Forelimb muscle (tissue), 1 donor: ENCODE measurements at places on chromosomes 4 and X. TPM values are rescaled to one million over a fixed set of nuclear protein-coding genes. Genes with fewer than 3 reads are reported as not detected.

UGT2B15 gene
- not detected for polyA plus RNA-seq

PPP3CA gene
- 27.5 TPM for polyA plus RNA-seq

DNA sequence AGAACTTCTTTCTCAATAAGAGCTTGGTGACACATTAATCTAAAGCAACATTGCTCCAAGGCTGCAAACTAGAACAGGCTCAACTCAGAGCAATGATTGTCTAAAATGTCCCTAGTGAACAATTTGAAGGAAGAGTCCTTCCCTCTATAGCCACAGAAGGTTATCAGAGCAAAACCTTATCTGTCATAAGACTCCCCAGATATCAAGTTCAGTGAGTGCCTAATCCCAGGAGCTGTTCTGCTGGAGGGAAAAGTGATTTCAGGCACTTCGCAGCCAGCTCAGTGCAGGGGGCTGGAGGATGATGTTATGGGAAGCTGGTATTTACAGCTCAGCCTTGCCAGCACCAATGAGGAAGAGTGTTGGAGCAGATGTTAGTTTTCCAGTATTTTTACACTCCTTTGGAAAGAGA is 497.5 kb downstream of the INPP4B start:
- DNase-seq = no peak

DNA sequence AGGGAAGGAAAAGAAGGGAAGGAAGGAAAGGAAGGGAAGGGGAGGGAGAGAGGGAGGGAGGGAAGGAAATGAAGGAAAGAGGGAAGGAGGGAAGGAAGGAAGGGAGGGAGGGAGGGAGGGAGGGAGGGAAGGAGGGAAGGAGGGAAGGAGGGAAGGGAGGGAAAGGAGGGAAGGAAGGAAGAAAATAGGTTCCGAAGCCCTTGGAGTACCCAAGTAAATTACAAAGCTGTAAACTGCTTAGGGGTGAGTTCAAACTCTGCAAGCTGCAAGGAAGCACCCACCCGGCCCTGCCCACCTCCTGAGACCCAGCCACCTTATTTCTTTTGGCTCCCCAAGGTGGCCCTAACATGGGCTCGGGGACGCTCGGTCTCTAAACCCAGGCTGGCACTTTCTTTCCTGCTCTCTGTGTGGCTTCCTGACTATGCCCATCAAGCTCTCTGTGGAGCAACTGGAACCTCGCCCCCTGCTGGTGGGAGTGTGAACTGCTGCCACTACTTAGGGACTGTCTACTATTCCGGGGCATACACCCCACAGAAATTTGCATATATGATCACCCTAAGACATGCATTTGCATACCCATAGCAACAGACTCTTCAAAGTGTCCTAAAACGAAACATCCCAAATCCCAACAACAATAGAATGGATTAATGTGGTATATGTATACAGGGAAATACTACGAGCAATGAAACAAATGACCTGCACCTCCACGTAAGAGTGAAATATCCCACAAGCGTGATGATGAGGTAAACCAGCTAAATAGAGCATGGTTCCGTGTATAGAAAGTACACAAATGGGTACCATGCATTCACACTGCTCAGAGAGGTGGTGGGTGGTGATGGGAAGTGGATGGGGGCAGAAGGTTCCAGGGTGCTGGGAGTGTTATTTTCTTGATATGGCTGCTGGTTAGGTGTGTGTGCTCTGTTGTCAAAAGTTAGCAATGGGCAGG is 151.7 kb upstream of the TBL1X start:
- DNase-seq = no peak

DNA sequence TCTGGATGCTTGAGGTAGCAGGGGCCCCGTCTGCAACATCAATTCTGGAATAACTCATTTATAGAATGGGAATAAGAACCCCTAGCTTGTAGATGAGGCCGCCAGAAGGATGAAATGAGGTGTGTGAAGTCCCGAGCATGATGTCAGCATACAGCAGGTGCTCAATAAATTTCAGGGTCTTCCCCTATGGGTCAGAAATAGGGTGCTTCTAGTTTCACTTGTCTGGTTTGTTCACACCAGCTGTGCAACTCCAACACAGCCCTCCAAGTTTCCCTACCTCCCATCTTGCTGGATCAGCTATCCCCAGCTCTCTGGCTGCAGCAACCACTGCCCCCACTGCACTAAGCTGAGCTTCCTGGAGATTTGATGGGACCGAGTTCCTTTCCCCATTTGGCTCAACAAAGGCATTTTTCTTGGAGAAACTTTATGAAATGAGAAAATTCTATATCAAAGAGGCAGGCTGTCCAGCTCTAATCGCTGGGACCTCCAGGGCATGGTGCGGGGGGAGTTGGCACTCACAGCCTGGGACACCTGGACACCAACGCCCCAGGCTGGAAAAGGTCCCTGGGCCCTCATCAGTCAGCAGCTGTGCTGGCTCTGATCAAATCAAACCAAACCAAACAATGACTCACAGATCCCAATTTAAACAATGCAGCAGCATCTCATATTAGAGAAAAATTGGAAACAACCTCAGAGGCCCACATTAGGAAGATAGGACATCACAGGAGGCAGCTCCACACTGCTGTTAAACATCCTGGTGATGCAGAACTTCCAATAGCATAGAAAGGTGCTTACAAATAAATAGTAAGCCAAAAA is 13.3 kb downstream of the SLC2A9 start:
- DNase-seq = peak; percentile 83
